ENCODE measurements at places on chromosomes 1 and 21.
A peak's percentile ranks its signal among the peaks of the same experiment; 100 is the strongest.

DNA sequence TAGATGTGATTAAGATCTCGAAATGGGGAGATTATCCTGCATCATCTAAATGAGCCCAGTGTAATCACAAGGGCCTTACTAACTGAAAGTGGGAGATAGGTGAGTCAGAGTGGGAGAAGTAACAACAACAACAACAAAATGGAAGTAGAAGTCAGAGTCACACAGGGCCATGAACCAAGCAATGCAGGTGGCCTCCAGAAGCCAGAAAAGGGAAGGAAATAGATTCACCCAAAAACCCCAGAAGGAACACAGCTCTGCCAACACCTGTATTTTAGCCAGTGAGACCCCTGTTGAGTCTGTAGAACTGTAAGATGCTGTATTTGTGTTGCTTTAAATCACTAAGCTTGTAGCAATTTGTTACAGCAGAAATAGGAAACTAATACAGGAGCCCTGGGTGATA lies 4.1 kb downstream of the TAGLN2 start:
- DNase-seq = no peak

DNA sequence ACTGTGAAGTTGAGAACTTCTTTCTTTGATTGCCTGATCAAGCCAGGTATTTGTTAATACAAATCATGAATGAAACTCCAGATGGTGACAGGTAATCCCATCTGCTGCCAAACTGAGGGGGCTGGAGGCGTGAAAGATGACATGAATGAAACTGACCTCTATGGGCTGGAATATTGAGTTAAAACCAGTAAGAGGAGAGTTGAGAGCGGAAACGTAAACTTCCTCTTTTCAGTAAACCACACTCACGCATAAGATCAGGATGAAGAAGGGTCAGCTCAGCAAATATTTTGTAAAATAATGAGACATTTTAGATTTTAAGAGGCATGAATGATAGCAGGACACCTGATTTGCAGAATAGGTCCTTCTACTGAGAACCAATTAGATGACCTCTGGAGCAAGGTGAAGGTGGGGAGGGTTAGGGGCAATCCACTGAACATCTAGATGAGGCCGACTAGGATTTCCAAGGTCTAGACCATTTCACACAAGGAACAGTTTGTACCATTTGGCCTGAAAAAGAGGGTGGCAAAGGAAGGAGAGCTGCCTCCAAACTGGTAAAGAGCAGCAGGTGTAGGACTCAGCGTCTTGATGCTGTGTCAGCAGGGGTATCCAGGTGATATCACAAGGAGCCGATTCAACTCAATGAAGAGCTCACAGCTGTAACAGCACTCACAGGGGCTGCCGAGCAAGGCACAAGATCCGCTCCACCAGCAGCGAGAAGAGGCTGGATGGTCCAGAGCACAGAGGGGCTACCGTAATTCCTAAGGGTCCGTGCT lies 132.6 kb downstream of the NTPCR start:
- peak; percentile 75 for DNase-seq

- DNase-seq = no peak
These were observed 208.6 kb upstream of the DEPDC1 start for GRCh38 chr1:68705466-68705865.

DNA sequence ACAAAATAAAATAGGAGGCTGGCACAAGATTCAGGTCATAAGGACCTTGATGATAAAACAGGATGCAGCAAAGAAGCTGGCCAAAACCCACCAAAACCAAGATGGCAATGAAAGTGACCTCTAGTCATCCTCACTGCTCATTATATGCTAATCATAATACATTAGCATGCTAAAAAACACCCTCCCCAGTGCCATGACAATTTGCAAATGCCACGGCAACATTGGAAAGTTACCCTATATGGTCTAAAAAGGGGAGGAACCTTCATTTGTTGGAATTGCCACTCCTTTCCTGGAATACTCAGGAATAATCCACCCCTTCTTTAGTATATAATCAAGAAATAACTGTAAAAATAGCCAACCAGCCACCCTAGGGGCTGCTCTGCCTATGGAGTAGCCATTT lies 108.8 kb upstream of the GRIK1 start:
- no peak for DNase-seq

- no peak for DNase-seq
These were observed 7.0 kb upstream of the USP25 start for GRCh38 chr21:15722591-15723324.

GRCh38 chr1:94855307-94855700 lies 35.1 kb downstream of the SLC44A3 start:
- no peak for DNase-seq

DNA sequence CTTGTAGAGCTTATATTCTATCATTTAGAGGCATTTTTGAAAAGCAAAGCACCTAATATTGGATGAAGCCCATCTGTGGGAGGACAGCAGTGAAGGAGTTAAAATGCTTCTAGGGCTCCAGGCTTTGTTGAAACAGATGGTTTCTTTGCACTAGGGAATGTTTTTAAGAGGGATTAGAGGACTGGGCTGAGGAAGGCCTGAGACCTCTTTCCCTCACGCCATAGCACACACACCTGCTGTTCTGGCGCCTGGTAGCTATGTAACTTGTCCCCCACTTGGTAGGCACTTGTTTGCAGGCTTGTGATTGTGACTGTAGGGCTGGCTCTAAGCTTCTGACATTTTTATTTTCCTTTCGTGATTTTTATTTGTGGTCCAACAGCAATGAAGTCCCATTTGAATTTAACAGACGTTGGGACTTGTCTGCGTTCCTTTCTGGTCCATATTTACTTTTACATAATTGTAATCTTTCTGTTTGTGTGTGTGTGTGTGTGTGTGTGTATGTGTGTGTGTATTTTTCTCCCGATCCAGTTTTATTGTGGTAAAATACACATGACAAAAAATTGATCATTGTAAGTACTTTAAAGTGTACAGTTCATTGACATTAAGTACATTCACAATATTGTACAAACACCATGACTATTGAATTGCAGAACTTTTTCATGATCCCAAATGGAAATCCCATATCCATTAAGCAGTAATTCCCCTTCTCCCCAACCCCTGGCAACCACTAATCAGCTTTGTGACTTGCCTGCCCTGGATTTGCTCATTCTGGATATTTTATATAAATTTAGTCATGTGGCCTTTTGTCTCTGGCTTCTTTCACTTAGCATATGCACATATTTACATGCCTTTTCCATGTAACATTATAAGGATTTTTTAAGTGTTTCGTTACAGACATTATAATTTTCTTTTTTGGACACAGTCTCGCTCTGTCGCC lies 33.5 kb upstream of the MACF1 start:
- no peak for DNase-seq

DNA sequence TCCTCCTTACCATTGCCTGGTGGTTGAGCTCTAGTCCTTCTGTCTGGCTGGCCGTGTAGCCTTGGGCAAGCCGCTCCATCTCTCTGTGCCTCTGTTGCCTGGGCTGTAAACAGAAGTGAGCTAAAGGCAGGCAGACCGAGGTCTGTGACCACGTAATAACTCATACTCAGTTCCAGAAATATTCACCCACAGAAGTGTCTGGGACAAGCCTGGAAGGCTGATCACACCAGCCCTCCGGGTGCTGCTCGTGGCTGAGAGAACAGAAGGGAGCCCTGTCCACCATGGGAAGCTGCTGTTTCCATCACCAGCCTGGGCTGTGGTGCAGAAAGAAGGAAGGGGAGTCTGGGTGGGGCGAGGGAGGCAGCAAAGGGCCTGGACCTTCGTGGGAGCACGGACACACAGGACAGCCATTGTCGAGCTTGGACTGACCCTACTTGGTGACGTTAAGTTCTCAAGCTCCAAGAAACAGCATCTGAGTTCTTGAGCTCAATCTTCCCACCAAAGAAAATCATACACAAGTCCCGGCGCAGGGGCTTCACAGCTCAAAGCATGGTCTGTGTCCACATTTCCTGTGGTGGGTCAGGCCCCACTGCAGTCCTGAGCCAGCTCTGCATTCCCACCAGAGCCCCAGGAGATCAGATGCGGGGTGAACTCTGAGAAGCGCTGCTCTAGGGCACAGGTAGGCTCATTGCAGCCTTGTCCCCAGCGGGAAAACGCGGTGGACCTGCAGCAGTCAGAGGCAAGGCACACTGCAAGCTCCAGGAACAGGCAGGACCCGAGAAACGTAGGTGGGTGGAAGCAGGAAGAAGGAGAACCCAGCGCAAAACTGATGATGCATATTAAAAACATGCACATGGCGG lies 61.8 kb downstream of the RUNX3 start:
- no peak for DNase-seq

DNA sequence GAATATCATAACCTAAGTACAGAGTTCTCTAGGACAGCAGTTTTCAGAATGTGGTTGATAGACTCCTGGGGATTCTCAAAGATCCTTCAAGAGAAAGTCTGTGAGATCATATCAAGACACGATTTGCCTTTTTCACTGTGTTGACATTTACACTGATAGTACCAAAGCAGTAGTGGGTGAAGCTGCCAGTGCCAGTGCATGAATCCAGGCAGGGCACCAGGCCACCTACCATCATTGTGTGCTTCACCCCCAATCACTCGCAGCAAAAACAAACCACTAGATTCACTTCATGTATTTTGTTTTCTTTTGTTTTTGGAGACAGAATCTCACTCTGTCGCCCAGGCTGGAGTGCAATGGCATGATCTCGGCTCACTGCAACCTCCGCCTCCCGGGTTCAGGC lies 23.9 kb downstream of the DNAJC16 start:
- no peak for DNase-seq

DNA sequence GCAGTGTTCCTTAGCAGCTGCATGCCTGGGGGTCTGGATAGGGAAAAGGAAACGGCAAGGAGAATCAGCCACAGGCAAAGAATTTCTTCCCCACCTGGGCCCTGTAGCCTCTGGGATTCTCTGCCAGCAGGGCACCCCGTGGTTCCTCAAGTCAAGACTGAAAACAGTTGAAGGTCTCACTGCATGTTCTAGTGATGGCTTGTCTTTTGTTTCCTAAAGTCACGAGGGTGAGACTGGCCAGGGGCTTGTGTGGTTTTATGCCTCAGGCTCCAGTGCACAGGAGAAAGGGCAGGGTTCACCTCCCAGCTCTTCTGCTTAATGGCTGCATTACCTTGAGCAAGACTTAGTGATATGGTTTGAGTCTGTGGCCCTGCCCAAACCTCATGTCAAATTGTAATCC lies 53.2 kb upstream of the B3GALT5 start:
- DNase-seq = no peak
